ENCODE measurements at places on chromosomes 12 and 14.

DNA sequence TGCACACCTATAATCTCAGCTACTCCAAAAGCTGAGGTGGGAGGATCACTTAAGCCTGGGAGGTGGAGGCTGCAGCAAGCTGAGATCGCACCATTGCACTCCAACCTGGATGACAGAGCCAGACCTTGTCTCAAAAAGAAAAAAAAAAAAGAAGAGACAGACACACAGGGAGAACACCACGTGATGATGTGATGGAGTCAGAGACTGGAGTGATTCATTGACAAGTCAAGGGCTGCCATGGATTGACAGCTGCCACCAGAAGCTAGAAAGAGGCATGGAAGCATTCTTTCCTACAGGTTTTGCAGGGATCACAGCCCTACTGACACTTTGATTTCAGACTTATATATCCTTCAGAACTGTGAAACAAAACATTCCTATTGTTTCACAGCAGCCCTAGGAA lies 3.5 kb upstream of the HCFC2 start:
- no peak for DNase-seq

GRCh38 chr14:81329640-81330381 lies 70.3 kb downstream of the STON2 start:
- no peak for DNase-seq

DNA sequence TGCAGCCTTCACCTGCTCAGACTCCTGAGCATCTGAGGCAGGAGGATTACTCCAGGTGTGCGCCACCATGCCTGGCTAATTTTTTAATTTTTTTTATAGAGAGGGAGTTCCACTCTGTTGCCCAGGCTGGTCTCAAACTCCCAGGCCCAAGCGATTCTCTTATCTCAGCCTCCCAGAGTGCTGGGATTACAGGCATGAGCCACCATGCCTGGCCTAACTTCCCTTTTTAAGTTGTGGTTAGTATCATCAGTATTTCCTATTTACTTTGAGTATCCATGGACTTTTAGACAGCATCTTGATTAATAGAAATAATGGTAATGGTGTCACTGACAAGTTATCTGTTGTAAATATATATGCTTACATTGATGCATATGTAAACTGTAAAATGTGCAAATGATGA lies 116.9 kb downstream of the FGD4 start:
- no peak for DNase-seq

DNA sequence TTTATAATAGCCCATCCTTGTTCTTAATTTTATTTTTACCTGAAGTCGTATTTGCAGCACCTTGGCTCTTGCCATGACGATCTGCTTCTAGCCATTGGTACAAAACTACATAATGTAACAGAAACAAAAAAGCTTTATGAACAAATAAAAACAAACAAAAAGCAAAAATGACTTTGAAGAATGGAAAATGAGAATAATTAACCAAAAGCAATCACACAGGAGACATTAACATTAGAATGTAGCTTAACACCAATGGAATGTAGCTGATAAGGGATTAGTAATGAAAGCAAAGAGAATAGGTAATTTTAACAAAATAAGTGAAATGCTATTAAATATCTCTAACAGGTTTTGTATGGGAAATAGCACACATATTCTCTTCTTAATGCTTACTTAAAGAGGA lies 91.4 kb downstream of the DENND5B start:
- no peak for DNase-seq

DNA sequence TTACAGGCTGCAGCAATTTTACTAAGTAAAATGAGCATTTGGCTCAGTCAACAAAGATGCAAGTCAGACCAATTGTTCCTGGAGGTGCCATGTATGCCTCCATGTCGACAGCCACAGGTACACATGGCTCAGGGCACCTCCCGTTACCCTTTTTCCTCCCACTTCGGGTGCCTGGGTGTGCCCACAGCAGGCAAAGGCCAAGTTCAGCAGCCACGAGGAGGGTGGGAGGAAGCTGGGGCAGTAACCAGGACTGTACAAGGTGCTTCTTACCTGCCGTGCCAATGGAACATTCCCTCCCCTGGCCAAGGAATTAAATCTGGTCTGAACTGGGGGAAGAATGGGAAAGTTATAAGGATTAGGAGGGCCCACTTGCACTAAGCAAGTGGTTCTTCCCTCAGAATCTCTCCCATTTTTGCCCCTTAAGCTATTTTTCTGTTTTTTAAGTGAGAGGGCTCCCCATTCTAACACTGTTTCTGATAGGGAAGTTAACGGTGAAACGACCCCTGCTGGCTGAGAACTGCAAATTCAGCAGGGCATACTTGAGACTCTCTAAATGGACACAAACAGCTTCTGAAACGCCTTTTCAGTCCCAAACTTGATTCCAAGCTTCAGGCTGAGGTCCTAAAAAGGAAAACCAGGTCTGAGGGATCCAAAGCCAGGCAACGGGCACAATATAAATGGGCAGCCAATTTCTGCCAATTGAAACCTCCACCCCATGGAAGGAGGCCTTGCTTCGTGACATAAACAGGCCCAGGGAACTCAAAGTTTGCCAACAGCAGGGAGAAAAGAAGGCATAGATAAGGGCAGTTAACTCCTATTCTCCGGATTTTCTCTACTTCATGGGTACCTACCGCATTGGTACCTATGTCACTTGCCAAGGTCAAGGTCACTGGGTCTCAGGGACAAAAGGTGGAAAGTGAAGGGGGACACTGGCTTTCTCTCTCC lies 24.8 kb downstream of the CLECL1 start:
- peak; percentile 17 for DNase-seq

GRCh38 chr14:71022012-71022869 lies 115.0 kb downstream of the PCNX1 start:
- no peak for DNase-seq

DNA sequence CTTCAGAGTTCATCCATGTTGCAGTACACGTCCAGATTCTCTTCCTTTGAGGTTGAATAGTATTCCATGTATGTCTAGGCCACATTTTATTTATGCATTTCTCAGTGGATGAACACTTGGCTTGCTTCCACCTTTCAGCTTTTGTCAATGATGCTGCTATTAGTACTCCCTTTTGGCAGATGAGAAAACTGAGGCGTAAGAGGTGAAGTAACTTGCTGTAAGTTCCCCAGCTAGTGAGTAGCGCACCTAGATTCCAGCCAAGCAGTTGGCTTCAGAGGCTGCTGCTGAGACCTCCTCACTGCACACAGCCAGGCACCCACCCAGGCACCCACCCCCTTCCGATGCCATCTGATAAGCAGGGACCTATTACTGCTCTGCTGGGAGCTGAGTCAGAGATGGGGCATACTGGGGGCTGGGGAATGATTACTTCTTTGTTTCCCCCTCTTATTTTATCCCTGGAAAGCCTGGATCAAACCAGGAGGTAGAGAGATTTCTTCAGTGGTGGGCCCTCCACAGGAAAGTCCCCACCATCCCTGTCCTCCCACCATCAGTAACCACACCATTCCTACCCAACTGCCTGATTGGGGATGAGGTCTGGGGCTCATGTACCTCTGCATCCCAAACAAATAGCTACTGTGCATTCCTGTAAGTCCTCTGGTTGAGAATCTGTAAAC lies 234.6 kb downstream of the PCNX1 start:
- DNase-seq, result no peak

- DNase-seq, result no peak
Measured at GRCh38 chr12:77033658-77034536, 31.5 kb downstream of the E2F7 start.

GRCh38 chr14:96917442-96917963 lies 120.3 kb downstream of the VRK1 start:
- DNase-seq, result no peak

DNA sequence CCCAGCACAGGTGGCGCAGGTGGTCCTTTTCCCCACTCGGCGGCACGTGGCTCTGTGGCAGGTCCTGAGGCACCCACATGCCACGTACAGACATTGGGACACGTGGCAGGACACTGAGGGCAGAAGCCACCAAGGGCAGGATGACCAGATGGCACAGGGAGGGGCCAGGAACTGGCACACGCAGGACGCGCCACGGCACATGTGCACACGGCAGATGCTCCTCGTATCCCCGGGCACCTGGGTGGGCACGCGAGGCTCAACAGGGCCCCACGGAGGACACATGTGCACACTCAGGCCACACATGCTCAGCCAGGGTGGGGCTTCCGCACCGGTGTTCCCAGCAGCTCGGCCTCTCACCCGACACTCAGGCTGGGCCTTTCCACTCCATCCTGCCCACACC lies 52.0 kb downstream of the FBRSL1 start:
- no peak for DNase-seq

Measured in activated naive CD4-positive, alpha-beta T cell (primary cell).